ENCODE measurements at places on chromosomes 7 and 10. TPM values are rescaled to one million over a fixed set of nuclear protein-coding genes. Genes with fewer than 3 reads are reported as not detected.

The HYAL4 gene
- total RNA-seq: not detected

The OR6V1 gene
- not detected for total RNA-seq

The LBX1 gene
- total RNA-seq: not detected

The CREB5 gene
- not detected for total RNA-seq

The SLC25A13 gene
- total RNA-seq: 10.8 TPM

The CAMK2B gene
- 0.42 TPM for total RNA-seq

The TAS2R4 gene
- total RNA-seq: 0.62 TPM

The POLR2J2 gene
- total RNA-seq: 8.2 TPM

The PNLIP gene
- not detected for total RNA-seq

GRCh38 chr7:69953136-69954067 lies 355.1 kb downstream of the AUTS2 start:
- no peaks in the 10 kb centered on the region for H3K4me1 ChIP-seq
- no peak overlapping the region for H3K27ac ChIP-seq
- H3K36me3 ChIP-seq: no peaks in the 10 kb centered on the region

GRCh38 chr10:44951576-44952226 lies 7.9 kb upstream of the RASSF4 start:
- no peak overlapping the region for H3K27ac ChIP-seq
- H3K4me3 ChIP-seq: no peak overlapping the region
- H3K36me3 ChIP-seq: no peaks in the 10 kb centered on the region
- no peak for DNase-seq
- no peaks in the 10 kb centered on the region for H3K27me3 ChIP-seq
- H3K4me1 ChIP-seq: no peaks in the 10 kb centered on the region

DNA sequence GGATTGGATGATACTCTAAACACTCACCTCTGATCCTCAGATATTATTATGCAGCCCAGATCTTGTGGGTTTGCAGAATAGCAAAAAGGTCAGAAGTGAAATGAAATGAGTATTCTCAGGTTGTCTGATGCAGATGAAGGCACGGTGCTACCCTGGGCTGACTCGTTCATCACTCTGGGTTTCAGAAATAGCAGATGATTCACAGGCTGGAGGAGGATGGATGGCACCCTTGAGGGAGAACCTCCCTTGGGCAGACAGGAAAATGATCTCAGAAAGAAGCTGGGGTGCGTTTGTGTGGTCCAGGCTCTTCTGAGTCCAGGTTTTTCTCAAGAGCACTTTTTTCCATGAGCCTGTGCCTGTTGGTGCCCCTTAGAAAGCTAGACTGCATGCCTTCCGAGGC lies 515.8 kb upstream of the MKI67 start:
- no peak for DNase-seq
- no peaks in the 10 kb centered on the region for H3K27me3 ChIP-seq
- H3K36me3 ChIP-seq: no peaks in the 10 kb centered on the region
- H3K4me1 ChIP-seq: no peaks in the 10 kb centered on the region

- no peak for DNase-seq
- H3K36me3 ChIP-seq: no peaks in the 10 kb centered on the region
- no peak overlapping the region for H3K4me3 ChIP-seq
- H3K27ac ChIP-seq: no peak overlapping the region
- no peaks in the 10 kb centered on the region for H3K4me1 ChIP-seq
These were observed 20.0 kb downstream of the TCF7L2 start for GRCh38 chr10:112970021-112970420.

DNA sequence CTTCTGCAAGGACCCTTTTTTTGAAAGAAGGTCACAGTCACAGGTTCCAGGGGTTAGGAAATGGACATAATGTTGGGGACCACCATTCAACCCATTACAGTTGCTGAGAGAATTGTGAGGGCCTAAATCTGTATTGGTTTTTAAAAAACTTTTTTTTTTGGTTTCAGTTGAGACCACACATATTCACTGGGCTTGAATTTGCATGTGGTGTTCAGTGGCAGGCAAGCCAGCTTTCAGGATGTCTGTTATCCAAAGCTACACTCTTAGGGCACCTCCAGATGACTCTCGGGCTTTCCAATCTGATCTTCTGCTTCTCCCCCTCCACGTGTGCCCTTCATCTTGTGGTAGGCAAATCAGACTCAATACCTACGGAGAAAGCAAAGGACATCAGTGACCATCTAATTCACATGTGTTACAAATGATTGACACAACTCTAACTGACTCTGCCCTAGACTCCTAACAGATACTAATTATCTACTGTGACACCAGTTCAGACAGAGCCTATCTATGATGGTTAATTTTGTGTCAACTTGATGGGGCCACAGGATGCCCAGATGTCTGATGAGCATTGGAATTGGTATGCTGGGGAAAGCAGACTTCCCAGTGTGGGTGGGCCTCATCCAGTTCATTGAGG lies 93.3 kb upstream of the ELMO1 start:
- no peaks in the 10 kb centered on the region for H3K4me1 ChIP-seq
- no peak overlapping the region for H3K4me3 ChIP-seq
- H3K27me3 ChIP-seq: no peaks in the 10 kb centered on the region
- no peaks in the 10 kb centered on the region for H3K36me3 ChIP-seq
- no peak for DNase-seq
- no peak overlapping the region for H3K27ac ChIP-seq

DNA sequence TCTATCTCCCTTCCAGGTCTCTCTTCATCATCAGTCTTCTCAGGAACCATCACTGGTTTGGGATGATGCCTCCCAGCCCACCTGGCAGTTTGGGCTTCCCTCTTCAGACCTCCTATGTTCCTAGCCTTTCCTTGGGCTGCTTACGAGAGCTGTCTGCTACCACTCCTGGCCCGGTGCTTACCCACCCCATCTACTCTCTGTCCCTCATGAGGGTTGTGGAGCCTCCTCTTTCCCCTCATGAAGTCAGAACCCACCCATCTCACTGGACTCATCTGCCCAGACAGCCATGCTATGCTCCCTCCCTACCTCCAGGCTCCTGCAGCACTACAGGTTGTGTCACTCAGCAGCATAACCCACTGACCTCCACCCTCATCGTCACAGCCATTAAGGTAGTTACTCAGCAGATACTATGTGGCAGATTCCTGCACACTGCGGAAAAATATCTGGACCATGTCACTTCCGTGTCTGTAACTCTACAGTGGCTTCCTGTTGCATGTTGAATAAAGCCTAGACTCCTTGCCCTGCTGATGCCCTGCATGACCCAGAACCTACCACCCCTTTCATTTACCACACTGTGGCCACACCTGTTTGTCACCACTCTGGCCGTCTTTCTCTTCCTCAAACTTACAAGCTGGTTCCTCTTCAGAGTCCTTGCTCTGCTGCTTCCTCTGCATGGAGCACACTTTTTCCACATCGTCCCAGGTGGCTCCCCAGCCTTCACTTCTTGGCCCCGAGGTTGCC lies 2.0 kb downstream of the DBNL start:
- peak overlapping the region; percentile 80 for H3K27ac ChIP-seq
- H3K4me3 ChIP-seq: peak overlapping the region; percentile 90
- H3K27me3 ChIP-seq: no peaks in the 10 kb centered on the region
- H3K4me1 ChIP-seq: peaks cover 68% of the 10 kb centered on the region

DNA sequence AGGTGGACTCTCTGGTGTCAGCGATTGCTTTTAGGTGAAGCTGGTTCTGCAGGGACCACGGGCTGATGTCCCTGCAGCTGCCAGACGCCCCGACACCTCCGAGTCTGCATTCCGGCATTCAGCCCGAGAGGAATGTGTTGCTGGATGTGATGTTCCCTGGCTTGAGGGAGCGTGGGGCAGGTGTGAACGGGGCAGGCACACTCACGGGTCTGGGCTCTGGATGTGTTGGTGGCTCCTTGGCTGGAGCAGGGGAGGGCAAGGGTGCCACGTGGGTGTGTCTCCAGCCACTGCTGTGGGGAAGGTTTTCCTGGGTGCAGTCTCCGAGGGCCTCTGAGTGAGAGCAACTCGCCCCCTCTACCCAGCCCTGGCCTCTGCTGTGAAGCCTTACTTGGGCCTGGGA lies 140.5 kb downstream of the CAMK1D start:
- H3K4me1 ChIP-seq: peaks cover 11% of the 10 kb centered on the region
- H3K4me3 ChIP-seq: no peak overlapping the region
- no peaks in the 10 kb centered on the region for H3K27me3 ChIP-seq
- DNase-seq: no peak
- no peaks in the 10 kb centered on the region for H3K36me3 ChIP-seq
- H3K27ac ChIP-seq: no peak overlapping the region

- H3K36me3 ChIP-seq: no peaks in the 10 kb centered on the region
- H3K4me1 ChIP-seq: no peaks in the 10 kb centered on the region
- no peak for DNase-seq
- H3K27ac ChIP-seq: no peak overlapping the region
- no peaks in the 10 kb centered on the region for H3K27me3 ChIP-seq
These were observed 26.6 kb upstream of the SDHAF3 start for GRCh38 chr7:97090761-97091353.

DNA sequence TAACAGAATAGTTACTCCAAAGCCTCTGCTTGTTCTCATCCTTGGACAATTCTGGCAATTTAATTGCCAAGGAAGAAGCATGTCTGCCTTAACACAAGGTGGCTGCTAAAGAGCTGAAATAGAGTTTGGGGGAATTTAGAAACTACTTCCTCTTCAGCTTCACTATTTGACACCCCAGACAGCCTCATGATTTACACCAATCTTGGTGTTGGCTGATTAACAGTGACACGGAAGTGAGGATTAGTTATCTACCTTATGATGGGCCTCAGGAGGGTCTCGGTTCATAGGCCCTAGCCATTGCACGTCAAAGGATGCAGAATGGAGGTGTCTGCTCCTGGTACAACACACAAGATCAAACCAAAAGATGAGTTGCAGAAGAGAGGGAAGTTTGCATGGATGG lies 102.4 kb downstream of the RELN start:
- no peaks in the 10 kb centered on the region for H3K36me3 ChIP-seq
- no peaks in the 10 kb centered on the region for H3K4me1 ChIP-seq
- no peak for DNase-seq

- H3K27me3 ChIP-seq: no peaks in the 10 kb centered on the region
- DNase-seq: no peak
- no peak overlapping the region for H3K27ac ChIP-seq
- H3K4me1 ChIP-seq: peaks cover 72% of the 10 kb centered on the region
These were observed 31.8 kb downstream of the CCM2 start for GRCh38 chr7:45031829-45032228.

DNA sequence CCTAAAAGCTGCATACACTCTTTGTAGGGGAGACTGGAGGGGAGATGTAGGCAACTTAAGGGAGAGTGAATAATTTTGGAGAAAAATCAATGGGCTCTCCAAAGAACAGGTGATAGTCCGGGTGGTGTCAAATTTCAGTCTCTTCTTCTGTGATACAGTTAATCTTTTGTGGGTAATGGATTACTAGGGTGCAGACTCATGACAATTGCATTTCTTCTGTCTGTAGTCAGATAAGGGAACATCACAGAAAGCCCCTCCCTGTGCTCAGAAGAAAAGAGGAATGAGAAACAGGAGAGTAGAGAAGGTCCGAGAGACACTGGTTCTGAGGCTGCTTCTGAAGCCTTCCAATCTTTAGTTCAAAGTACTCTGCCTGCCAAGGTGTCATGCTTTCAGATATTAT lies 1140.7 kb upstream of the LRRN3 start:
- no peak for DNase-seq
- H3K36me3 ChIP-seq: no peaks in the 10 kb centered on the region
- no peaks in the 10 kb centered on the region for H3K4me1 ChIP-seq
- no peaks in the 10 kb centered on the region for H3K27me3 ChIP-seq
- H3K27ac ChIP-seq: no peak overlapping the region

- H3K27me3 ChIP-seq: no peaks in the 10 kb centered on the region
- DNase-seq: no peak
- no peak overlapping the region for H3K4me3 ChIP-seq
- H3K36me3 ChIP-seq: no peaks in the 10 kb centered on the region
These were observed 9.1 kb downstream of the DYNC2I1 start for GRCh38 chr7:158865462-158865922.

DNA sequence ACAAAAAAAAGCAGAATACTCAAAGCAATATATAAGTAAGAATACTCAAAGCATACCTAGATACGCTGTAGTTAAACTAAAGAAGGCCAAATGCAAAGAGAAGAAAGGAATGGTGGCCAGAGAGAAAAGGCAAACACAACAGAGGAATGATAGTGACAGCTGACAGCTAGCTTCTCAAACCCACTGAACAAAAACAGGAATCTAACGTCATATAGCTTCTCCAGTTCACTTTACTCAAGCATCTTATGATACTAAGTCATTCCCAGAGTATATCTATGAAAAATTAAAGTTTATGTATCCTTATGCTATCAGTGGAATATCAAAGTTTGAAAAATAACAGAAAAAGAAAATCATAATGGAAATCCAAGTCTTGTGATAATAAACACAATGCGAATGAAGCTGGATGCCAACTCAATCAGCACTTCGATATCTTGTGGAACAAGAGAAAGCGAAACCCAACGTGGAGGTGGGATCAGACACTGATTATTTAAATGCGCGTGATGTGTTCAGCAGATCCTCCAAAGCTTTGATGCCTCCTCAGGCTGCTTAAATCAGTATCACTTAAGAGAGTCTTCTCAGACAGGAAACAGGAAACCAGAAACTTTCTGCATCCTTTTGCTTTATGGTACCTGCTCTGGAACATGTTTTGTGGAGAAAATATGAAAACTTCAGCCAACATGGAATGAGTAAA lies 102.8 kb downstream of the PIP4K2A start:
- DNase-seq: peak; percentile 68
- H3K4me3 ChIP-seq: peak overlapping the region; percentile 53
- H3K27ac ChIP-seq: peak overlapping the region; percentile 71
- peaks cover 95% of the 10 kb centered on the region for H3K4me1 ChIP-seq

GRCh38 chr10:5555881-5556280 lies 31.1 kb downstream of the CALML3 start:
- no peaks in the 10 kb centered on the region for H3K36me3 ChIP-seq
- peaks cover 27% of the 10 kb centered on the region for H3K4me1 ChIP-seq
- no peaks in the 10 kb centered on the region for H3K27me3 ChIP-seq

- no peaks in the 10 kb centered on the region for H3K4me1 ChIP-seq
- no peaks in the 10 kb centered on the region for H3K36me3 ChIP-seq
- no peak overlapping the region for H3K4me3 ChIP-seq
These were observed 252.6 kb upstream of the MTPN start for GRCh38 chr7:136229790-136230189.

GRCh38 chr10:99731306-99732032 lies 458 bp downstream of the COX15 start:
- peak overlapping the region; percentile 98 for H3K4me3 ChIP-seq
- no peak for DNase-seq
- peaks cover 18% of the 10 kb centered on the region for H3K4me1 ChIP-seq
- H3K27me3 ChIP-seq: no peaks in the 10 kb centered on the region

DNA sequence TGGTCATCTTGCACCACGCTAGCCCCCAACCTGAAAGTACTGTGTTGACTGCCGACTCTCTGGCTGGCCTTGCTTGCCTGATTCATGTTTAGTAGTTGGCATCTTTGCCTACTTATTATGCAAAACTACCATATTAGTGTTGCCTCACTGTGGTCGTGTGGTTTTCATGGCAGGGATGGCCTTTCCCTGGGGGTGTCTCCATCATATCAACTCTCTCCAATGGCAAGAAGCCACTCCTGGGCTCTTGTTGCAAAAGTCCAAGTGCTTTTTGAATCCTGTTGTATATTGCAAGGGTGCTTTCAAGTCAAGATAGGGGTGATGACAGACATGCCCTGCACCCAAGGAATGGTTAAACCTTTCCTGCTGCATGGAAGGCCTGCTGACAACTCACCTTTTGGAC lies 39.4 kb downstream of the ABLIM1 start:
- no peaks in the 10 kb centered on the region for H3K27me3 ChIP-seq
- H3K4me1 ChIP-seq: no peaks in the 10 kb centered on the region
- DNase-seq: no peak
- H3K27ac ChIP-seq: no peak overlapping the region
- no peak overlapping the region for H3K4me3 ChIP-seq

Data from CD8-positive, alpha-beta memory T cell (primary cell).